ENCODE measurements at places on chromosomes 5 and 9. TPM values are rescaled to one million over a fixed set of nuclear protein-coding genes. Genes with fewer than 3 reads are reported as not detected.

The BAAT gene
- total RNA-seq = 0.19 TPM

The TMEFF1 gene
- 1.5 TPM for total RNA-seq

The SLC1A1 gene
- 117 TPM for total RNA-seq

The PCSK5 gene
- total RNA-seq = 3.3 TPM

The IL3 gene
- not detected for total RNA-seq

The GLRX gene
- 87.0 TPM for total RNA-seq

The ARL14EPL gene
- total RNA-seq = not detected

The ZFR gene
- 83.7 TPM for total RNA-seq

The MYOZ3 gene
- total RNA-seq = 0.38 TPM

The NME5 gene
- 1.7 TPM for total RNA-seq

The ROPN1L gene
- total RNA-seq = 0.38 TPM

The GRXCR2 gene
- total RNA-seq = not detected

The CDX1 gene
- 0.38 TPM for total RNA-seq

The CCDC192 gene
- not detected for total RNA-seq

The PRUNE2 gene
- total RNA-seq = 67.7 TPM

The C5orf52 gene
- total RNA-seq = not detected

The GPR150 gene
- total RNA-seq = 2.5 TPM

The TMEM141 gene
- total RNA-seq = 84.2 TPM

The PRLR gene
- under 0.01 TPM for total RNA-seq

The SOX30 gene
- total RNA-seq = not detected
